ENCODE measurements at places on chromosomes 6 and 20.

DNA sequence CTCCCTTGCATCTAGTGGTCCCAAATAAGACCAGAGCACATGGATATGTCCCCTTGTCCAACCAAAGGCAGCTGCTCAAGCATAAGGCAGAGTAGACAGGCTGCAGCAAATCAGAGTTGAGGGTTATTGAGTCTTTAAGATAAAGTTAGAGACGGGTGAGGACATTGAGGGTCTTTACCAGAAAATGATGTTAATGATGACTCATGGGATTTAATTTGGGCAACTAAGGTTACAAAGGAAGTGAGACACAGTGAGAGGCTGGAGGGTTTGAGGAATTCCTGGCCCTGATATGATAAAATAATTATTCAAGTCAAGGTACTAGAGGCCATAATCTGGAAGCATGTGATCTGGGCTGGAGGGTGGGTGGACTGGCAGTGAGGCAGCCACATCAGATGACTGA is 133.6 kb downstream of the ALDH8A1 start:
- DNase-seq, result no peak

- DNase-seq, result no peak
Measured at GRCh38 chr6:156016186-156016976, 560.7 kb upstream of the NOX3 start.

- DNase-seq, result no peak
Measured at GRCh38 chr6:82554666-82555065, 191.0 kb downstream of the TPBG start.

DNA sequence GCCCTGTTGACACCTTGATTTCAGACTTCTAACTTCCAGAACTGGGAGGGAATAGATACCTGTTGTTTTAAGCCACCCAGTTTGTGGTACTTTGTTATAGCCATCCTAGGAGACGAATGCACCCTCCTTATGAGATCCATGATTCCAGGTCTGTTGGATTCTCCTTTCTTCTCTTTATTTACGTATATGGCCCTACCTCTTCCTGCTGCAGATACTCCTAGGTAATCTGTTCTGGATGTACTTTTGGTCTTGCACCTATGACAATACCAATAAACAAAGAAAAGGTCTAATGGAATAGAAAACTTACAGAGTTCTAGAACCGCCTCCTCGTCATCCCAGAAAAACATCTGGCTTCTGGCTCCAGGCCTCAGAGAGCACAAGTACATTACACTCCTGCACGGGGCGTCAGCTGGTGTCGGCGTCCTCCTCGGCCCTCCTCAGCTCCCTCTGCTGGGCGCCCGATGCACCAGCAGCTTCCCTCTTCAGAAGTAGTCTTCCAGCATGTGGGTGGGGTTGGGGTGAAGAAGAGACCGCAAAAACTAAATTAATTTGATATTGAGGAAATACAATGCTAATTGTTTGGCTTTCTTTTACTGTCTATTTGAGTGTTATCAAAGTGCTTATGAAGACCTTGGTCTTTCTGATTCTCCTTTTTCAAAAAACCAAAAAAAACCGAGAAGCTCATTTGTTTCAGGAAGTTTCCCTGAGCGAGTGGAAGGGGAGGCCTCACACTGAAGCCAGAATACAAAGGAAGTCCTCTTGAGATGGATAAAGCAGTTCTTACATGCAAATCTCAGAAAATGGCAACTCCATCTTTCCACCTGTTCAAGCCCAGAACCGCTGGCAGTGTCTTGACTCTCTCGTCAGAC is 9.7 kb upstream of the ATXN1 start:
- DNase-seq, result peak; percentile 81

DNA sequence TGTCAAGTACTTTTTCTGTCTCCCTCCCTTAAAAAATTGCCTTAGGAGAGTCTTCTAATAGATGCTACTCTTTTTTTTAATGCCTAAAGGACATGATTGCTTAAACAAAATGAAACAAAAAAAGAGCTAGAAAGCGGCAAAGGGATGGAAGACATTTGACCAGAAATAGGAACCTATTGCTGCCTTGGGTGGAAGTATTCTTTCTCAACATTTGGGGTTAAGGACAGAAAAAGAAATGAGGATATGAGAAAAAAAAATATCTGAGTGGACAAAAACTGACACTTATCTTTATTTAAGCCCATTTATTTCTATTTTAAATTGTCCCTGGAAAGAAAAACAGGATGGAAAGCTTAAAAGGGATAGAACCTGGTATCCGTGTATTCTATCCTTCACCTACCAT is 664.9 kb upstream of the CITED2 start:
- no peak for DNase-seq

DNA sequence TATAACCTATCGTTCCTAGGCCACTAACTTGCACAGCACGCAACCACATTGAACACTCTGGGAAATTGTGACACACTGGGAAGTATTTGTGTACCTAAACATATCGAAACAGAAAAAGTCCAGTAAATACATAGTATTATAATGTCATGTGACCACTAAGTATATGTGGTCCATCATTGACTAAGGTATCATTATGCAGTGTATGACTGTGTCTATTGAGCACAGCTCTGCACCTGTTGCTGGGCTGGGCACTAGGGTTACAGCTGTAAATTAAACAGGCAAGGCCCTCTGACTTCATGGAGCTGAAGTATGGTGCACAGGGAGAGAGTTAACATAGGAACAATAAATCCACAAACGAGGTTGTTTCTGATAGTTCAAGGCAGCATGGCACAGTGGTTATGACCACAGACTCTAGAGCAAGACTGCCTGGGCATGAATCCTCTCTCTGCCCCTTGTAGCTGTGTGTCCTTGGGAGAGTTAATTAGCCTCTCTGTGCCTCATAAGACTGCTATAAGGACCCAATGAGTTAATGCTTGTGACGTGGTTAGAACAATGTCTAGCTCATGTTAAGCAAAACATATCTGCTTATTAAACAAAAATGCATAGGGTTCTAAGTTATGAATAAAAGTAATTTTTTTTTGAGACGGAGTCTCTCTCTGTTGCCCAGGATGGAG is 10.6 kb downstream of the BCAS1 start:
- DNase-seq, result no peak

DNA sequence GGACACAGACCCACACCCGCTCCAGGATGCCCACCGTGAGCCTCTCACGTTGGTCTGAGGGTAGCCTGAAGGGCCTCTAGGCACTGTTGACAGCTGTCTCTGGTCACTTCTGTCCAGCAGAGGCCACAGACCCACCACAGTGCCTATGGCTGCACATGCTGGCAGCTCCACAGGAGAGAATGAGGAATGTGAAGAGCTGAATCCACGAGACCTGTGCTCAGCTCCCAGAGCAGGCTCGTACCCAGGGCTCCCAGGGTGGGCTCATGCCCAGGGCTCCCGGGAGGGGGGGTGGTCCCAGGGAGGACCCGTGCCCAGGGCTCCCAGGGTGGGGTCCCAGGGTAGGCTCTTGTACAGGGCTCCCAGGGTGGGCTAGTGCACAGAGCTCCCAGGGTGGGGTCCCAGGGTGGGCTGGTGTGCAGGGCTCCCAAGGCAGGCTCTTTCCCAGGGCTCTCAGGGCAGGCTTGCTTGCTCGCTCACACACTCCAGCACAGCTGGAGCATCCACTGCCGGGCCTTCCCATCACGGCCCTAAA is 201.0 kb downstream of the SYNDIG1 start:
- no peak for DNase-seq

- DNase-seq, result no peak
Measured at GRCh38 chr20:61901392-61902220, 164.1 kb downstream of the TAF4 start.
